ENCODE measurements at places on chromosomes 12 and 14.

GRCh38 chr12:9707864-9708808 is 24.8 kb downstream of the CLECL1 start:
- peak; percentile 77 for DNase-seq

DNA sequence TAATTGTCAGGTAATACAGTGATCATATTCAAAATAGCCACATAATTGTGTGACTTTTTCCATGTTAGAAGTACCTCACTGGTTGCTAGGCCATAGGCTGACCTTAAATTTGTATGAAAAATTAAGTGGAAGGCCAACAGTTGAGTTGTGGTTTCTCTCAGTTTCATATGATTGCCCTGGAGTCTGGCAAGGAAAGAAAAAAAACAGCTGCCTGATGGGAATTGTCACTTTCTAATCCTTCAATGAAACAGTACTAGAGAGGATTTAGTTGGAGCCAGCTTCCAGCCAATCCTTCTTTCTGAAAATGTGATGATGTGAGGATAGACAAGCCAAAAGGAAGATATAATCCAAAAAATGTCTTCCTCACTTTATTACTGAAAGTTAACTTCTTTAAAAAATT is 113.6 kb downstream of the ALX1 start:
- no peak for DNase-seq

- no peak for DNase-seq
These were observed 9.3 kb downstream of the TNFAIP2 start for GRCh38 chr14:103132381-103133209.

DNA sequence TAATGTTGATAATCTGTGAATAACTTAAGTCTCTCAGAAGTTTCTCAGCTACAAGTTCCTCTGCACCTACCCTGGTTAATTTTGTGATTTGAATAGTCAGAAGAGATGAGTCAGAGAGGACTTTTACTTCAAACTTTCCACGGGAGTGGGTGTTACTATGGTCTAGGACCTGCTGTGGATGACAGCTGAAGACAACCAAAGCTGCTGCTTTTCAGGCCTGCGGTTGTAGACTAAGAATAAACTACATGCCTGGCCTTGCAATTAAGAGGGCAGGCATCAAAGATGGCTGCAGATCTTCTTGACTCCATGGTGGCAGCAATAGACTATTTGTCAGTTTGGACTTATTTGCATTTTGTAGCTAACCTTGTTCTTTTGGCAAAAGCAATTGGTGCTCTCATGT is 227.1 kb upstream of the KRR1 start:
- DNase-seq: peak; percentile 58

DNA sequence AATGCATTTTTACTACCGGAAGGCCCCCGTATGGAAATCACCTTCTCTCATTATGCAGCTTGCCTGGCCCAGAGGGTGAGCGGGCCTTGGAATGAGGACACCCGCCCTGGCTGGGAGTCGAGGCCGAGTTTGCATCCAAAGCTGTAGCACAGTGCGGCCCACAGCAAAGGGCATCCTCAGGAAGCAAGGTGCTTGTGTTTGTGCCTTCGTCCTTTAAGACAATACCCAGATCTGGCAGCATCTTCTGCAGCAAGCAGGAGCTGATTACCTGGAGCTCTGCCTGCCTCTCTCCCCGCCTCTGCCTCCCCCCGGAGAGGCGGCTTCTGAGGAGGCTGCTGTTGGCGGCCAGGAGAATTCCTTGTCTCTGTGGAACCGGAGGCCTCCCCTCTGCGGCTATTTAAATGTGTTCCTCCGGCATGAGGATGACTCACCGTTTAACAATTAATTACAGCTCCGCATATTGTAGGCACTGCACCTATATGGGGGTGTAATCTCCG is 145.3 kb downstream of the CACNA1C start:
- DNase-seq: no peak

DNA sequence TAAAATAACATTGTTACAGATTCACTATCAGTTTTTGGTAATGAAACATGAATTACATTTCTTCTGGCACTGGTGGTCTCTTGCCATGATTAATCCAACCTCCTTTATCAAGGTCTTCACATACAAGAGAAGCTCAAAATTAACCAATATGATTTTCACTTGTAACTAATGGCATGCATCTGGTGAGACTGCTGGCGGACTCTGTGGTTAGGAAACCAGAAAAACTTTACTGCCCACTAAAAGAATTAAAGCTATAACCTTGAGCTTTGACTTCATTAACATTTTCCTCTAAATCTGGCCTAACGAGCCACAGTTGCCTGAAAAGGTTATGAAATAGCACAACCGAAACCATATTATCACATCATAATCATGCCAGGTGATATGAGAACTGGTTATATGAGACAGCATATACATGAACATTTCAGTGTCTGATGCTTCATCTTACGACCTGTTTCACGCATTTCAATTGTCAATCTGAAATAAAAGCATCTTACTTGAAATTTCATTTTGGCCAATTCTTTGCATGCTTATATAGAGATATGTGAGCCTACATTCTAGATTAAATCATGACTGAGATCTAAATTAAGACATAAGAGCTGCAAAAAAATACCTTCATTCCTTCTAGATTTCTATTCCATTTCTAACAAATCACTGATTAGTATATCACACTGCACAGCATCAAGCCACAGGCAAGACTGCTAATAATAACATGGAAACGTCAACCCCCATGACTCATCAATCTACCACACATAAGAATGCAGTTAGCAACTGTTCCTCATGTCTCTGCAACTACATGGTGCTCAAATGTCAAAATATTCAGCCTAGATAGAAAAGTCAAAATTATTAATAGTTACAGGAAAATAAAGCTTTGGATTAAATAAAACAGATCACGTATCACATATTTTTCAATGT is 89.3 kb downstream of the OSBPL8 start:
- no peak for DNase-seq

- no peak for DNase-seq
These were observed 346.2 kb upstream of the STXBP6 start for GRCh38 chr14:25396128-25396527.

DNA sequence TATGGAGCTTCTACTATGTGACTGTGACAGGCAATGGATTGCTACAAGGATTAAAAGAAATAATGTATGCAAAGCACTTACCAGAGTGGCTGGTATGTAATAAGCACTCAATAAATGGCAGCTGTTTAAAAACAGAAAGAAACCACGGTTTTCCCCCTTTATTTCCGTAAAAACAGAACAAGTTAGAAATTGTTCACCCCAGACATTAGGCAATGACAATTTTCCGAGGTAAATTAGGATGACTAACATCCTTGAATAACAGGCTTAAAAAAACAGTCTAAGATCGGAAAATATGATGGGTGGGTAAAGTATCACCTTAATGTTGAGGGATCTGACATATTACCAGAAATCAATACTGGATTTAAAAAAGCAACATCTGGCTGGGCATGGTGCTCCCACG is 20.9 kb upstream of the CNIH1 start:
- no peak for DNase-seq

DNA sequence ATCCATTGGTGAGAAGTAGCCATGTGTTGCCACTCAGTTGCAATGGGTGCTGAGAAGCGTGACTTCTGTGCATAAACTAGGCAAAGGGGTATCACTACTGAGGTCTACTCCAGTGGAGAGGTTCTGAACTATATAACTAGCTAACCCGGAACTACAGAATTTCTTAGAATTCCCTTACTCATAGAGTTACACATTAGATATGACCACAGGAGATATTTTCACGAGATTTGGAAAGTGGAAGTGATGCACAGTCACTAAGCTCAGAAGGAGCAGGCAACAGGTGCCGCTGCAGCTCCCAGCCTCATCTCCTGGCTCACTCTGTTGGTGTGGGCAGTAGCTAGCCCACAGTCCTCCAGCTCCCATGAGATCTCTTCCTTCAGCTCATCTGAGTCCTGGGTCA is 136.6 kb downstream of the SSPN start:
- DNase-seq: no peak

- DNase-seq: no peak
These were observed 84.7 kb downstream of the TSPAN9 start for GRCh38 chr12:3161861-3162260.

- DNase-seq: no peak
These were observed 3.1 kb upstream of the DDHD1 start for GRCh38 chr14:53156238-53156637.

DNA sequence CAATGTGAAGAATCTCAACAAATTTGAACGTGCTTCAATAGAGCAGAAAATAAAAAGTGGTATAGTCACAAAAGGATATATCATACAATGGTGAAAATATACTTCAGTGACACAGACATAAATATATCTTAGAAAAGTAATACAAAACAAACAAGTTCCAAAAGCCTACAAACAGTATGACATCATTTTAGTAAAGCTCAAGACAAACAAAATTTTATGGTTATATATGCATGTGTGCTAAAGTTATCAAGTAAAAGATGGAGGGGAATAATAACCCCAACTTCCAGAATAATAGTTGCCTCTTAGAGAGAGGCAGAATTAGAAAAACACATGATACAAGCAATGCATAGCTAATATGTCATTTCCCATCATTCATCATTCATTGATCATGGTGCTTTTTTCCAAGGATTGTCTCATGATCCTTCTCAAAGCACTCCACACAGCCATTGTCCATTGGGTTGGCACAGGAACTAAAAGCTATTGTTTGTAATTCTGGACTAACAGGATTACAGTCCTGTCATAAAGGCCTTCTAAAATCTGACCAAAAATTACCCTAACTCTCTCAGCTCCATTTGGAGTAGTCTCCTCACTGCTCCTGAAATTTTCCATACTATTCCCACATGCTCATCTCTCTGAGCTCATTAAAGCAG is 59.5 kb downstream of the IFNG-AS1 start:
- DNase-seq: no peak

DNA sequence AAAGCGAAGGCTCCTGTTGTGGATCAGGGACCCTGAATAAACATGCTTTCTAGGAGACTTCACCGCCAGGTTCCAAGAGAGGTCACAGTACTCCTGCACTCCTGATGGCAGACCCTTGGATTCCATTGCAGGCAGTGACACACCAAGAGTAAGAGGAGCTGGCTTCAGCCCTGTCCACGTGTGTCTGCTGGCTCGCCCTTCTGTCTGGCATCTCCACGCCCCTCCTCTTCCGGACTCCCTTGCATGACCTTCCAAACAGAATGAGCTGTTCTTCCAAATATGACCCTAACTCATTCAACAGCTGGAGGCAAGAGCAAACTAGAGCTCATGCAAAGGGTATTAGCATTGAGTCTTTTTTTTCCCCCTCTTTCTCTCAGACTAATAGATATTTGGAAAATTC is 233.0 kb upstream of the PLEKHG7 start:
- DNase-seq: no peak

- no peak for DNase-seq
These were observed 80.2 kb downstream of the BAZ1A start for GRCh38 chr14:34794941-34795340.

- DNase-seq: no peak
These were observed 17.4 kb downstream of the TAMALIN start for GRCh38 chr12:52023976-52024688.

GRCh38 chr12:70644861-70645260 is 7.6 kb upstream of the PTPRB start:
- DNase-seq: no peak

GRCh38 chr12:45775964-45776363 is 46.5 kb downstream of the ARID2 start:
- DNase-seq: no peak

DNA sequence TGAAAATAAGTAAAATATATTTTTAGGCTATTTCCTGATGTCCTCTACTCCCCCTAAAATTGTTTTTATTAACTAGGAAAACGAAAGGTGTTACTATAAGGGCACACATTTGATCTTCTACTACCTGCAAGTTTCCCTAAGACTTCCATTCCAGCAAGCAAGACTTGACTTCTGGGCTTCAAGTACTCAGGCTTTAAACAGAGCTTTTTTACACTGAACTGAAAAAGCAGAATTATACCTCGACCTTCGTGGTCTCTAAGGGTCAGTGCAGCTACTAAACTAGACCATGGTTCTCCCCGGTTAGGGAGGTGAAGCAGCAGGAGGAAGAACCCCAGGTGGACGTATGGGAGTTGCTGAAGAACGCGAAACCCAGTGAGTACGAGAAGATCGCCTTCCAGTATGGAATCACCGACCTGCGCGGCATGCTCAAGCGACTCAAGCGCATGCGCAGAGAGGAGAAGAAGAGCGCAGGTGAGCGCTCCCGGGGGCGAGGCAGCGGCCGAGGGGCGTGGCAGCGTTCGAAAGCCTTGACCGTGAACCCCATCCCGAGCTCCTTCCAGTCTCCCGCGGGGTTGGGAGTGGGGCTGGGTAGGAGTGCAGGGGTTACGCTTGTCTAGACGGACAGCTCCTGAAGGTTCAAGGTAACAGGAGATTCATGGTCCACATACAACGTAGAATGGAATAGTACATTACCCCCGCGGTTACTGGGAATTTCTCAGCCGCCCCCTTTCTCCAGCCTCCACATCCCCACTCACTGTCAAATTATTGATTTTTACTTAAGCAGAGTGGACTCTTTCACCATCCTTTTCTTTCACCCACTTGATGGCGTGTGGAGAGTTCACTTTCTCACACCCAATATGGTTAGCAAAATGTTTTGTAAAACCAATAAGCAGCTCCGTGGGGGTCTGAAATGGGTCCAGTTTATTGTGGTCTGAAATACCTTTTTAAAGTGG is 47.6 kb downstream of the MYBPC1 start:
- DNase-seq: peak; percentile 10

- DNase-seq: no peak
These were observed 17.2 kb upstream of the PHC1 start for GRCh38 chr12:8897081-8897480.

GRCh38 chr14:77970646-77971045 is 170.7 kb downstream of the ADCK1 start:
- DNase-seq: no peak

GRCh38 chr12:110246636-110247339 is 34.3 kb upstream of the ATP2A2 start:
- no peak for DNase-seq

DNA sequence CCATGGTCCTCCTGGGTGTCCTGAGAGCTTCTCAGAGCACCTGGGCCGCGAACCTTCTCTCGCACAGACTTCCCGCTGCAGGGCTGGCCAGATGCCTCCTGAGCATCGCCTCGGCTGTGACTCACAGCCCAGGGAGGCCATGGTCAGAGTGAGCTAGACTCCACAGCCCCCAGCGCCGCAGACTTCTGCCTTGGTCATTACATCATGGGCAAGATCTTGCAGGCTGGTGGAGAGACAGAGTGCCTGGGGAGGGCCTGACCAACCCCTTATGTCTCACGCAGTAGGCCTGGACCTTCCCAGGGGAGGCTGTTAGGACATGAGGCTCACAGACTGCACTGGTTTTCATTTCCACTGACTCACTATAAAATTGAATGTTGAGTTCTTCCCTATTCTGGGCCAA is 41.8 kb downstream of the SMOC1 start:
- no peak for DNase-seq

DNA sequence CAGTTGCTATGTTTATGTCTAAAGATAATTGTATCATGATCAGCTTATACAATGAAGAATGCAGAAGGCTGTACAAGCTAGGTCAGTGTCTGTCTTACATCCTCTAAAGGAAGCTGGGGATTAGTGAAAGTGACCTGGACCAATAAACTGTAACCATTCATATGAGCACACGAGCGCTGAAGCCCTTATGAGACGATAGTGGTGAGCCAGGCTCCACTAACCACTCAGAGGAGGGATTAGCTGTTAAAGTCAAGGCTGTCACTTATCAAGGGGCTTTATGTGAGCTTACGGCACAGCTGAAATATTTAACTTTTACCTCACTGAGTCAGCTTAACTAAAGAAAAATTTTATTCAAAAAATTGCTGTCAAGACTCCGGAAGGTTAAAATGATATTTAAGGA is 30.3 kb downstream of the NDUFA12 start:
- no peak for DNase-seq

- DNase-seq: no peak
These were observed 5.6 kb upstream of the HMGA2 start for GRCh38 chr12:65818454-65819382.

All from activated CD4-positive, alpha-beta T cell treated with anti-CD3 and anti-CD28 coated beads for 48 hours (primary cell).